ENCODE measurements at places on chromosomes 4 and X.

GRCh38 chr4:119149110-119149509 lies 13.5 kb downstream of the MYOZ2 start:
- DNase-seq: no peak

DNA sequence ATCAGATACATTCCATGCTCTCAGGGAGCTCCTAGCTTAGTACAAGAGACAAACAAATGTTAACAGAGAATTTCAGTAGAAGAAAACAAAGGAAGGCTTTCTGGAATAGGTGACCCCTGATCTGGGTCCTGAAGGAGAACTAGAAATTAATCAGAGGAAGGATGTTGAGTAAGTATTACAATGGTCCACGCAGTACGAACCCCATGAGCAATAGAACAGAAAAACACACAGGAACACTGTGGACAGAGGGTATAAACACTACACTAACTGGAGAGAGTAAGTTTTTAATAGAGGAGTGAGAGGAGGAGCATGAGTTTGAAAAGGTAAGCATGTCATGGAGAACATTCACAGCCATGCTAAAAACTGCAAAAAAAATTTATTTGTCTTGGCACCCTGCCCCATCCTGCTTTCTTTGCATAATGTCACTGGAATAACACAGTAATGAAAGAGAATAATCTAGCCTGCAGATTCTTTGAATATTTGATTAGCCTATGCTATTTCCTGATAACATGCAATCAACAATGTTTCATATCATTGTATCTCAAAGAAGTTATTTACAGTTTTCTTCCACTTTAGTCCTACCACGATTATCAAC lies 140.3 kb upstream of the ZXDB start:
- DNase-seq: no peak

DNA sequence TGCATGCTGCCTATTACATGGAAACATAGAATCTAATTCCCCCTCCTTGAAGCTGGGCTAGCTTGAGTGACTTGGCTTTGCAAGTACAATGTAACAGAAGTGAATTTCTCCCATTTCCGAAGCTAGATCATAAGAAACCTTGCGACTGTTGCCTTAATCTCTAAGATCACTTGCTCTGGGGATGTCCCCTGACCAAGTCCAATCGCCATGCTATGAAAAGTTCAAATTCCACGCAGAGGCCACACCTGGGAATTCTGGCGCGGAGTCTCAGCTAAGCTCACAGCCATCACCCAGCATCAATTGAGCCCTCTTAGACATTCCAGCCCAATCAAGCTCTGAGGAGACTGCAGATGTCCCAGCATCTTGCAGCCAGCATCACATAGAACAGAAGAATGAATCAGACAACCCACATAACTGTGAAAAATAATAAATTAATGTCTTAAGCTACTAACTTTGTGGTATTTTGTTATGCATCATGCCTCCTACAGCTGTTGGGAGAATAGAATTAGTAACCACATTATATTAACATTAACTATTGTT lies 27.0 kb downstream of the GPM6A start:
- DNase-seq: no peak

DNA sequence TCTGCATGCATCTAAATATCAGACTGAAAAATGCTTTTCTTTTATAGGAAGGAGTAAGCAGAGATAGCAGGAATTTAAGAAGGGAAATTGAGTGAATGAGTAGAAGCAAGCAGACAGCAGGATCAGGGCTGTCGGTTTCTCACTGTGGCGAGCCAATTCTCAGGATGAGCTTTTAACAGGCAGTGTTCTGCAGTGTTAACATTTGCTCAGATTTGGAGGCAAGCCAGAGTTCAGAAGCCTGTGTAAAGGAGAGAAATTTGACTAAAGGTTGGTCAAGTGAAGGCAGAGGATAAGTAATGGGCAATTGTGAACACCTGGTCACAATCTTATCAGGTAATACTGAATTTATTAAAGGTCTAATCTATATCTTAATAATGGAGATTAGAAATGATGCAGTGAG lies 133.3 kb upstream of the MAGEB16 start:
- no peak for DNase-seq

GRCh38 chr4:177182166-177182565 lies 127.5 kb upstream of the NEIL3 start:
- DNase-seq: no peak

- DNase-seq: no peak
Observed at GRCh38 chrX:111447298-111447697, 35.3 kb upstream of the DCX start.

DNA sequence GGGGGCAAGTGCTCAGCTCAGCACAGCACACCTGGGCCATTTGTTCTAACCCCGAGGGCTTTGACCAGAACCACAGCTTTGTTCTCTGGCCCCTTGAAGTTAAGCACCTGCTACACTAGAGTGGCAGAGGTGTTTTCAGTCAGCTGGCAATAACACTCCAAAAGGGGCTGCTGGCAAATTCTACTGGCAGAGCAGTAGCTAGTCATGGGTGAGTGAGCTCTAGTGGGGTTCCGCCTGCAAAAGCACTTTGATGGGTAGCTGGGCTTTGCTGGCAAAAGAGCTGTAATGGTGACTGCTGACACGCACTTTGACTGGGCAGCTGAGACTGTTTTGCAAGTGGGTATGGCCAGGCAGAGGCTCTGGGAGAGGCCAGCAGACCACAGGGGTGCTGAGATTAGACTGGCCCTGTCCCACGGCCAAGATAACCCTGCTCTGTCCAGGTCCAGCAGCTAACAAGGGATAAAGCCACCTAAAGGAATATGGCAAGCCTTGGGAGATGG lies 65.2 kb upstream of the TENT5D start:
- DNase-seq: no peak

- no peak for DNase-seq
Observed at GRCh38 chrX:46209037-46209436, 336.2 kb downstream of the ZNF674 start.

GRCh38 chrX:288561-288991 lies 7.4 kb downstream of the PLCXD1 start:
- no peak for DNase-seq

- no peak for DNase-seq
Observed at GRCh38 chrX:150410513-150410912, 47.4 kb downstream of the MAMLD1 start.

GRCh38 chrX:13645464-13646153 lies 7.3 kb upstream of the TCEANC start:
- DNase-seq: no peak

GRCh38 chr4:94746746-94747145 lies 11.0 kb upstream of the BMPR1B start:
- DNase-seq: no peak

- DNase-seq: no peak
Observed at GRCh38 chr4:138535316-138535715, 293.2 kb upstream of the SLC7A11 start.

DNA sequence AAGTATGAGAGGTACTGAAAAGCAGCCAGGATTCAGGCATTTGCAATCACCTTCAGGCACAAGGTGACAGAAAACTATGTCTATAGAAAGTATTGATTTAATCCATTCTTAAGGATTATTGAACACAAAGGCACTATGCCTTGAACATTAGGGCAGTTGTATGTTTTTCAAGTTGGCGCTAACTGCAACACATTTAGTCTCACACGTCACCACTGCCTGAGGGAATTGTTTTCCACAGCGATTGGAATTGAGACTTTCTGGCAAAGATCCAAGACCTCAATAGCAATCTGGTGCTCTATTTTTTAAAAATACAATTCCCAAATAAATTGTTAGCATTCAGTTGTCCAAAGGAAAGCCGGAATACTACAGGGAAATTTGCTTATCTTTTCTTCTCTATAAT lies 52.7 kb upstream of the FTHL17 start:
- no peak for DNase-seq

DNA sequence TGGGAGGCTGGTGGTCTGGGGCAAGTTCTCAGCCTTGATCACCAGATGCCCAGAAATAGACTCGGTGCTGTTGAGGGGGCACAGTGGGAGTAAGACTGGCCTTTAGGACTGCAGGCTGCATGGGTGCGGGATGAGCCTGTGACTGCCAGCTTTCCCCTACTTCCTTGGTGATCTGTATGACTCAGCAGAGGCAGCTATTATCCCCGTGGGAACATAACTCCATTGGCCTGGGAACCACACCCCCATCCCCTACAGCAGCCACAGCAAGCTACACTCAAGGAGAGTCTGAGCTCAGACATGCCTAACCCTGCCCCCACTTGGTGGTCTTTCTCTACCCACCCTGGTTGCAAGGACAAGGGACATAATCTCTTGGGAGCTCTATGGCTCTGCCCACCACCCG lies 20.6 kb downstream of the CLIC2 start:
- DNase-seq: no peak

DNA sequence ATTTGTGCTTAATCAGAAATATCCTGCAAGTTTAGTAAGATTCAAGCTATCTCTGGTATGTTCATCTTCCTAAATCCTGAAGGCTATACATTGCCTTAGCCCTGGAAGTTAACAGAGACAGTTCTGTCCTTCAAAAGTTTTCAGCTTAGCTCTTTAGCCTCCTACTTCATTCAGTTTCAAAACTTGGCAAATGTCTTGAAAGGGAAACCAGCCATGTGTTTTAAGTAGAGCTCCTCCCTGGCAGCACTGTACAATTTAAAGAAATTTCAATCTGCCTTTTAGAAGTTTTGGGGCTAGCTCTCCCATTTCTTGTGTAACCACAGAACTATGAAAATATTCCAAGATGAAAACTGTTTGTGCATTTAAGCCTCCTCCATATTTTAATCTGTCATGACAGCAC lies 47.0 kb downstream of the FANCB start:
- no peak for DNase-seq

DNA sequence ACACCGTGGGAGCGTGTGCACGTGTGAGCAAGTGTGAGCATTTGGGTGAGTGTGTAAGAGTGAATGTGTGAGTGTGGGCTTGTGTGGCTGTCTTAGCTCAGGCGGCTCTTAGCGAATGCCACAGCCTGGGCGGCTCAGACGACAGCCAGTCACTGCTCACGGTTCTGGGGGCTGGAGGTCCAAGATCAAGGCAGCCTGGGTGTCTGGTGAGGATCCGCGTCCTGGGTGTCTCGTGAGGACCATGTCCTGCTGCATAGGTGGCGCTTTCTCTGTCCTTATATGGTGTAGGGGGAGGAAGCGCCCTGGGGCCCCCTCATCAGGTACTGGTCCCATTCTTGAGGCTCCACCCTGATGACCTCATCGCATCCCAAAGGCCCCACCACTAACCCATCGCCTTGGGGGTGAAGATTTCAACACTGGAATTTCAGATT lies 4.5 kb downstream of the DOK7 start:
- no peak for DNase-seq

- no peak for DNase-seq
Observed at GRCh38 chr4:154472858-154473257, 18.7 kb downstream of the DCHS2 start.

DNA sequence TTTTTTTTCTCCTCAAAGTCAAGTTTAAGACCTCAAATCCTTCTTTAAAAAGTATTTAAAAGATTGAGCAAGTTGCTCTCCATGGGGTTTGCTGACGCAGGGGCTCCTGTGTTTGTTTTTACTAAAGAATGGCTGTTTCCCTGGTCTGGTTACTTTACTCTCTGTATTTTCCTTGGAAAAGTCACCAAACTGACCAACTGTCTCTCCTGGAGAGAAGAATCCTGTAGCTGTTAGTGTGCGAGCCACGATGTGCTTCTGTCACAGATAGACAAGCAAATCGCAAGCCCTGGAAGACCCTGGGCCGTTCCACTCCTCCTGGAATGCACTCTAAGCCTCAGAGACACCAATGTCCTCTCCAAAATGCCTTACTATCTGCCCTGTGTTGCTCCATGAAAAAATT lies 212.1 kb downstream of the CHIC2 start:
- no peak for DNase-seq

GRCh38 chrX:107421337-107421861 lies 28.1 kb upstream of the FRMPD3 start:
- DNase-seq: no peak

- DNase-seq: no peak
Observed at GRCh38 chr4:152102436-152103000, 341.7 kb upstream of the GATB start.

DNA sequence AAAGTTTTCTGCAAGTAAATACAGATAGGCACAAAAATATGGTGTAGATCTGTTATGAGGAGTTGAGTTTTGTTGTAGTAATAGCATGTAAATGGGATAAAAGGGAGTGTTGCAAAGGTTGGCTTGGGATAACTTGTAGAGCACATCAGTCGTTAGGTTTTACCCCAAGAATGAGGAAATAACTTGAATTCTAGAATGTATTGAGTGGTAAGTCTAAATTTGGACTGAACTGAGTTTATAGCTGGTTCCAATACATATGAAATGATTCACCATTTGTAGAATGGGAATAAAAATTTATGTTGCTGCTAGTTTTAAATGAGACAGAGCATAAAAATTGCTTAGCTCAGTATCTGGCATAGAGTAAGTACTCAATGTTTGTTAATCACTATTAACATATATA lies 719.2 kb downstream of the FSTL5 start:
- no peak for DNase-seq

DNA sequence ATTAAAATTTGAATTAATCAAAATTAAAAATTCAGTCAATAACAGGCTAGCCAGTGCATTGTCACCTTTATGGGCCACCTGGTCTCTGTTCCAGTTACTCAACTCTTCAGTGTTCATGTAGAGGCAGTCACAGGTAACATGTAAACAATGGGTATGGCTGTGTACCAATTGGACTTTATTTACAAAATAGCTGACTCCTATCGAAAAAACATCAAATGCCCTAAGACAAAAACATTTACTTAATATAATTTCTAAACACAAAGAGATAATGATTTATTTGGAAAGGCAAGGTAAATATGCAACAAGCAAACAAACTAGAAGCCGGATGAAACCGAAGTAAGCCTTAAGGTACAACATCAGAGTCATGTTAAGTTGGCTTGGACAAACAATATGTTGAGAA lies 8.8 kb downstream of the TMEM150C start:
- no peak for DNase-seq

DNA sequence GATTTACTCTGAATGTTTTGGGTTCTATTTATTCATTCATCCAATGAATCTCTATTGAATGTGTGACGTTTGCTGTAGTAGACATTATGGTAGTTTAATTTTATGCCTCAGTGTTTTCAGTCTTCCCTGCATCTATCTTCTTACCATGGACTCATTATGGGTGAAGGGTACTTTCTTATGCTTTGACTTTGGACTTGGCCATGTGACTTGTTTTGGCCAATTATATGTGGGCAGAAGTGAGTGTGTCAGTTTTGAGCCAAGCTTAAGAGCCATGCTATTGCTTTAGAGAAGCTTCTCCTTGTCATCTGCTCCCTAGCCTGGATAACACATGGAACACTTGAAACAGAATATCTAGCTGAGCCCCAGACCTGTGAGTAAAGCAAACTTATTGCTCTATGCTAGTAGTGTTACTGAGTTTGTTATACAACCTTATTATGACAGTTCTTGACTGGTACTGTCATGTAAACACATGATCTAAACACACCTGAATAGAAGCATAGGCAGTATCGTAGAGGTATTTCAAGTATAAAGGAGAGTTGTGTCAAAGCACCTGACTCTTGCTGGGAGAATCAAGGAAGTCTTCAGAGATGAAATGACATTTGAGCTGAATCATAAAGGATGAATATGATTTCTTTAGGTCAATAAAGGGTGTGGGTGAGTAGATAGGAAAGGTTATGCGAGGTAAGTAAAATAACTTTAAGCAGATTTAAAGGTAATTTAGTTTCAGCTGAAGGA lies 128.4 kb downstream of the NAA11 start:
- DNase-seq: no peak

All from foreskin melanocyte (primary cell).